ENCODE measurements at places on chromosomes 5 and 9.

DNA sequence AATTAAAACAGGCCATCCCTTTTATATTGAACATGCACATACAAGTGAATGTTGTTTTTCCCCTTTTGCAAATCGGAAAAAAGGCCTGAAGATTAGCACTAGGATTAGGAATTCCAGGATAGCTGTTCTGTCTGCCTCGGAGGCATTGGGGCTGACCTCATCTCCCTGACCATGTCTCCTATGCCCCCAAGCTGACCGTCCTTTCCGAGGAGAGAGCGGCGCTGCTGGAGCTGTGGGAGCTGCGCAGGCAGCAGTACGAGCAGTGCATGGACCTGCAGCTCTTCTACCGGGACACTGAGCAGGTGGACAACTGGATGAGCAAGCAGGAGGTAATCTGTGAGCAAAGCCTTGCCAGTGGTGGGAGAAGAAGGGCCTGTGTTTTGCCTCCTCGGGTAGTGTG, 28.3 kb downstream of the SPTAN1 start:
- no peak for DNase-seq

DNA sequence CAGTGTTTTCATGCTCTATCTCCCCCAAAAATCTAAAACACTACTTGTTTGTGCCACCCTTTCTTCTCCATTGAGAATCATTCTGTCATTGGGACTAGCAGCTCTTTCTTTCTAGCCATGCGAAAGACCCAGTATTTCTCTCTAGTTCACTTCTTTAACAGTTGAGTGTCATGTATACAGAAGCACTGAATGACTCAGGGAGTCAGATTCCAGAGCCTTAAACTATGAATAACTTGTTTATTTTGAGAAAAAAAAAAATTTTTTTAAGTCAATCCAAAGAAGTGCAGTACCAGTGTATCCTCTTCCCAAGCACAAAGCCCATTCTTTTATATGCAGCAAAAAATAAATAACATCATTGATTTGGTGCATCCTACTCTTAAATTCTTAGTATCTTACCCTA, 415.4 kb upstream of the GRAMD2B start:
- DNase-seq, result no peak

- no peak for DNase-seq
These were observed 37.4 kb upstream of the CNOT6 start for GRCh38 chr5:180456792-180457191.

DNA sequence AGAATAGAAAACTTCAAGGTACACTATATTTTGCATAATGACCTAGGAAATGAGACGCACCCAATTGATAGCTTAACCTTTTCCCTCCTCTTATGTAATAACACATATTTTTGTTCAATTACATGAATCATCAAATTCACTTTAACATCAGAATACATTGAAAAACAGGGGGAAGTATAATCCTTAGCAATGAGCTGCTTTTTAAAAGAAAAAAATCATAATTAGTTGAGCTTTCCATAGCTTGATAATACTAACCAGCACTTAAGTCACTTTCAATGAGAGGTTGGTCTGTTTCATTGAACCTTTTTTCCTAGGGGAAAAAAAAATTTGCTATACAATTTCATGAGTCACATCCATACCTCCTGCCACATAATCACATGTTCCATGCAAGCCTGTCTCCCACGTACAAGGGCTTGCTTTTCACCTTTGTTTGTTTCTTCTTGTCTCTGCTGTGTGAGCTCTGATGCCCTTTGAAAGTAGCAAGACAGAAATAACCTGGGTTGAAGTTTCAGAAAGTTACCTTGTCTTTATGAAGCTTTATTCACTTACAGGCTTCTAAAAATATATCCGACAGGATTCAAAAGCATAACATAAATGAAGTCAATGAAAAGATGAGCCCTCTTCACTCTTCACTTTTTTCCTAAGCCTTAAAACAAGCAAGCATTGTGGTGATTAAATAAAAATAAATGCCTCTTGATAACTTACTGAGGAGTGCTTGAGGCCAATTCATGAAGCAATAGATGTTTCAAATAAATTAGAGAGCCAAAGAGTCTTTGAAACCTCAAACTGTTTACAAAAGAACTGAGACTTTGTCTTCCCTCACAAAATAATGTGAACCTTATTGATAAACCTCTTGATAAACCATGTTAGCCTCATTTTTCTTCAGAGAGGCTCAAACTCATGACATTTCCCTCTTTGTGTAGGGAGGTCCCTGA, 108.5 kb downstream of the FEM1C start:
- DNase-seq, result no peak

DNA sequence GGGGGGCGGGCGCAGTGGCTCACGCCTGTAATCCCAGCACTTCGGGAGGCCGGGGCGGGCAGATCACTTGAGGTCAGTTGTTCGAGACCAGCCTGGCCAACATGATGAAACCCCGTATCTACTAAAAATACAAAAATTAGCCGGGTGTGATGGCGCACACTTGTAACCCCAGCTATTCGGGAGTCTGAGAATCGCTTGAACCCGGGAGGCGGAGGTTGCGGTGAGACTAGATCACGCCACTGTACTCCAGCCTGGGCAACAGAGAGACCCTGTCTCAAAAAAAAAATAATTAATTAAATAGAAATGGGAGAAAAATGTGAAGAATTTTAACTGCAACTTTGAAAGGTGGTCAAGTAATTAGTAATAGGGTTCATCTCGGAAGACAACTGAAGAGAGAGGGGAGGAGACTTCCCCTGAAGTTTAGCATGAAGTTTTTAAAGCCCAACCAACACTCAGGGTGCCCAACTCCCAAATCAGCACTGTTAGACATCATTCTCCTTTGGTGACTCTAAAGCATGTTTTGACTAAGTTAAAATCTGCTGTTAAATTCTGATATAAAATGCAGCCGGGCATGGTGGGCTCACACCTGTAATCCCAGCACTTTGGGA, 1.4 kb upstream of the CSNK1A1 start:
- no peak for DNase-seq

DNA sequence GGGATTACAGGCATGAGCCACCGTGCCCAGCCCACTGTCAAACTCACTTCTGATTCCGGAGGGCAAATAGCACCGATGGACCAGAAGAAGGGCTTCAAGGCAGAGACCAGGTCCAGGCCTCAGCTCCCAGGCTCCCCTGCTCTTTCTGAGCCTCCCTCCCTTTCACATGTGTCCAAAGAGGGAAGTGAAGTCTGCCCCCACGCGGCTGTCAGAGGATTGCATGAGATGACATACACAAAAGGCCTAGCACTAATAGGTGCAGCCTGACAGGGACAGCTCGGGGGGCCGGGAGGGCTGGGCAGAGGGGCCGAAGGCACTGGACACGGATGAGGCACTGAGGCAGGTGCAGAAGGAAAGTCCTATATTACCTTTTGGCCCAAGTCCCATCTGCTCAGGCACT, 16.1 kb downstream of the FBP1 start:
- peak; percentile 50 for DNase-seq

- no peak for DNase-seq
These were observed 10.2 kb downstream of the CMYA5 start for GRCh38 chr5:79699763-79700400.

DNA sequence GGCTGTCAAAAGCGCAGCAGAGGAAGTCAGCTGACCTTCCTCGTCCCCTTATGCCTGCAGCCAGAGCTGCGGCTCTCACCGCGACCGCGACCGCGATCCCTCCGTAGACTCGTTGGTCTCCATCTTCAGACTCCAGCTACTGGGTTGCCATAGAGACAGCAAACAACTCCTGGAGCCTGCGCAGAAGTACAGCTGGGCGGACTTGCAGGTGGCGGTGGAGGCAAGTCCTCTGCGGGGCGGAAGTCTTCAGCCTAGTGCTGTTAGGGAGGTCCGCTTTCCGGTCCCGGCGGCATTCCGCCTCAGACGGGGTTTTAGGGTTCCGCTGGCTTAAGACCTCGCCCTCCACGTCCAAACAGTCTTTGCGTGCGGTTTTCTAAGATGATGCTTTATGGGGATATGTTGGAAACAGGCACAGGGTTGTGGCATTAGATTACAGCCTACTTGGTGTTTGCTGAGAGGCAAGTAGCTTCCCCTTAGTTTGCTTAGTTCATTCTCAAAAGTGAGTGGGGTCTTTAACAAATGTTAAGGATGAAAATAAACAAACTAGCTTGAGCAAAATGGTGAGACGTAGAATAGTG, at the start of gene SPAG8:
TSS of gene SPAG8 (minus strand) at position 238 of the 578 bp plus-strand sequence. CDS start at position 123, 115 bp downstream.
- peak; percentile 98 for DNase-seq

- no peak for DNase-seq
These were observed 30.1 kb downstream of the FNIP1 start for GRCh38 chr5:131766689-131767088.

DNA sequence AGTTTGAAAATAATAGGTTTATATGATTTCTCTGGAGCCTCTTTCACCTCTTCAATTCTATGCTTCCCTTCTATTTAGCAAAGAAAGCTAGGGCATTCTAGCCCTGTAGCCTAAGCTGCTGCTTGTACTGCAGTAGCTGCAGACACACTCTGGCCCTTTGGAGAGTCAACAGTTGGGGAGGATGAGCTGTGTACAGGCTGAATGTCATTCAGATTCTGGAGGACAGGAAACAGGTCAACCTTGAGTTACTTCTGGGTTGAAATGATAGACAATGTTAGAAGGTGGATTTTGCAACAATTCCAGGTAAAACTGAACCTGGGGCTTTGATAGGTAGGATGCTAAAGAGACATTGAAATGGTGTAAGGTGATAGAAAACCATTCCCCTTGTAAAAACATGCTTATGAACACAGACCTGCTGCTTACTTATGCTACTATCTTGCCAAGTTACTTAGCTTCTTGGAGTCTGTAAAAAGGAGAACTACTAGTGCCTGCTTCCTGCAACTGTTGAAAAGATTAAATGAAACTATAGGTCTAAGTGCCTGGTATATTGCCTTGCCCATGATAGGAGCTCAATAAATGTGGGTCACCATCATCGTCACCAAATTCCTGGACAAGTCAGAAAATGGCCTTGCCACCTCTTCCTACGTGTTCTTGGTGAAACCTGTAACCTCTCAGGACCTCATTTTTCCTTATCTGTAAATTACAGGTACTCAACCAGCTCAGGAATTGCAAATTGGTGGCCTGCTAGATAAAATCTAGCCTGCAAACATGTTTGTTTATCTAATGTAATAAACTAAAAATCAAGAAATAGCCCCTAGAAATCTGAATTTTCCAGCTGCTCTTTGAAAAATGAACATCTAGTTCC, 83.7 kb downstream of the GALNT10 start:
- no peak for DNase-seq

- DNase-seq, result no peak
These were observed 320.1 kb downstream of the AGTPBP1 start for GRCh38 chr9:85421641-85422040.

GRCh38 chr5:120690621-120691407, 226.7 kb downstream of the PRR16 start:
- DNase-seq, result no peak

DNA sequence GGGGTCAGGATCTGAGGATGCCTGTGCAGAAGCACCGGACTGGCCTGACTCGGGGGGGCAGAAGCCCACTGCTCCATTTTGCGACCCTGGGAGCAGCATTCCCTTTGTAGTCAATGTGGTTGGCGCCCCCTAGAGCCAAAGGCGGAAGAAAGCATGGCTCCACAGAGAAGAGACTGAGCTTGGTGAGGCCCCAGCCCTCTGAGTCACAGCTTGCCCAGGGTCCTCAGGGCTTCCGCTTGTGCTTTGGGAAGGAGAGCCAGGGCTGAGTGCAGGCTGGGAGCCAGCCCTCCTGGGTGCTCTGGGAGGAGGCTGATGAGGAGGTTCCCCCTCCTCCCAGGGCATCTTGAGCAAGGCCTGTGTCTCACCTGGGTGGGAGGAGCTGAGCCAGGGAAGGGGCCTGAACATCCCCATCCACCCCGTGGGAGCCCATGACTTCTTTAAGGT, 5.5 kb upstream of the AQP3 start:
- DNase-seq, result peak; percentile 80

- no peak for DNase-seq
These were observed 61.5 kb downstream of the TSTD2 start for GRCh38 chr9:97571664-97572063.

- no peak for DNase-seq
These were observed 14.2 kb downstream of the RFX3 start for GRCh38 chr9:3511551-3511950.

GRCh38 chr5:1013238-1013947, 4.8 kb downstream of the NKD2 start:
- no peak for DNase-seq

GRCh38 chr5:98214240-98215051, 559.0 kb upstream of the RGMB start:
- no peak for DNase-seq

GRCh38 chr9:33125871-33126823, 41.0 kb downstream of the B4GALT1 start:
- DNase-seq, result peak; percentile 36

- DNase-seq, result no peak
These were observed 340.9 kb upstream of the KIF2A start for GRCh38 chr5:61965069-61965468.

- no peak for DNase-seq
These were observed 73.3 kb downstream of the DPYSL3 start for GRCh38 chr5:147436596-147436995.

GRCh38 chr5:93635991-93636390, 53.0 kb downstream of the NR2F1 start:
- DNase-seq, result no peak

DNA sequence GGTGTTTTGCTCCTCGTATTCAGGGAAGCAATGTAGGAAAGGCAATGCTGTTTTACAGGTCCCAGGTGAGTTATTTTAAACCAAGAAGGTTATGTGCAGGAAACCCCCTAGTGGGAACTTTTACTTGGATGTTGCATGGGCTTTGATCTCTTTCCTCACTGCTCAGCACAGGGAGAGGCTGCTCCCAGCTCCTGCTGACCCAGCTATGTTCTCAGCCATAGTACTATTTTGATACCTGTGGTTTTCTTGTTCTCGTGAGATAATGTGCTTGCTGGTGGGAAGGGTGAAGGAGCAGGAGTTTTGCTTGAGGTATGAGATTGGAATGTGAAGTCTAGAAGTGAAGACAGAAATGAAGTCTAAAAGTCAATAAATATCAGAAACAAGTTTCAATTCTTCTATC, 265.6 kb upstream of the FBXL7 start:
- DNase-seq, result no peak

DNA sequence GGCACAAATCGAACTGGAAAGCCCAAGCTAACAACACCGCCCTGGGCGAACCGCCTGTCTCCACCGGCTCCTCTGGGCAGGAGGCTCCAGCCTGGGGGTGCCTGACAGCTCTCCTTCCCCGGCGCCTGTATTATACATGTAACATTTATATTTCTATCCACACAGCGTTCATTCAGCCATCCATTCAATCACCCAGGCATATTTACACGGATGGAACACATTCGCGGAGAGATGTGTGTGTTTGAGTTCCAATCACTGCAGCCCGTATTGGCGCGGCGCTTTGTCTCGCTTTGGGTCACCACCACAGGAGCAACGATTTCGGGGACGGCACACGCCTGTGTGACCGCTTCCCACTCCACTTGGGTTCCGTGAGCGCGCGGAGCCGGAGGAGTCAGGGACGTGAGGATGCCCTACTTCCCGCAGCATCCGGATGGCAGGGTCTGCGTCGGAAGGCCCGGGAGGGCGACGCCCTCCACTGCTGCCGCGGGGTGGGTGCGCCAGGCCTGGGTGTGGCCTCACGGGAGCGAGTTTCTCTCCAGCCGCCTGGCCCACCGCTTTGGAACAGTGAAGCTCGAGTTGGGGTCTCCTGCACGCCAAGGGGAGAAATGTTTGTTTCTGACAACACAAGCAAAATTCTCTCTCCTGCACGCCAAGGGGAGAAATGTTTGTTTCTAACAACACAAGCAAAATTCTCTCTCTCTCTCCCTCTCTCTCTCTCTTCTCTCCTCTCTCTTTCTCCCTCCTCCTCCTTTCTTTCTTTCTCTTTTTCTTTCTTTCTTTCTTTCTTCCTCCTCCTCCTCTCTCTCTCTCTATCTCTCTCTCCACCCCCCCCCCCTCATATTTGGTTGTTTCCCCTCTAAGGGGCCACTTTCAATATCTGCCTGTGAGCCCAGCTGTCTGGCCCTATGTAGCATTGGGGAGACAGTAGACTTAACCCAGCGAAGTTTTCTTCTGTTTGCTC, 1.1 kb upstream of the SV2C start:
- no peak for DNase-seq
